ENCODE measurements at places on chromosomes 5 and 9. TPM values are rescaled to one million over a fixed set of nuclear protein-coding genes. Genes with fewer than 3 reads are reported as not detected.

The PCDHB16 gene
- total RNA-seq = 2.2 TPM

The BDP1 gene
- total RNA-seq = 8.4 TPM

The ENC1 gene
- 63.1 TPM for total RNA-seq

The NKD2 gene
- total RNA-seq = 2.4 TPM

The OBP2B gene
- not detected for total RNA-seq

The ELOVL7 gene
- total RNA-seq = 6.7 TPM

The EGFLAM gene
- total RNA-seq = 1.1 TPM

The SMIM3 gene
- total RNA-seq = 10.3 TPM

The LCN2 gene
- total RNA-seq = 8.9 TPM

The IRX2 gene
- total RNA-seq = 0.56 TPM

The PHF24 gene
- total RNA-seq = 0.32 TPM

The NOL6 gene
- 16.5 TPM for total RNA-seq

The MGAT1 gene
- 61.2 TPM for total RNA-seq

The DMRTA1 gene
- 1.9 TPM for total RNA-seq

The TPPP gene
- 2.3 TPM for total RNA-seq

The SPINK7 gene
- total RNA-seq = not detected

The NR4A3 gene
- total RNA-seq = 1.0 TPM

The ST6GALNAC6 gene
- total RNA-seq = 20.7 TPM

The IQGAP2 gene
- total RNA-seq = 41.1 TPM

The PCDHGA9 gene
- total RNA-seq = 2.6 TPM

The PRDM9 gene
- total RNA-seq = not detected

The RORB gene
- 0.05 TPM for total RNA-seq

The SPINK4 gene
- not detected for total RNA-seq

The FAM78A gene
- 0.79 TPM for total RNA-seq

The MUSK gene
- total RNA-seq = not detected

Measured in pancreas (tissue), 10 donors.